Inflammatory macrophage treated with lipopolysaccharide for 1 hour (primary cell): ENCODE measurements at places on chromosomes 11 and 22.

DNA sequence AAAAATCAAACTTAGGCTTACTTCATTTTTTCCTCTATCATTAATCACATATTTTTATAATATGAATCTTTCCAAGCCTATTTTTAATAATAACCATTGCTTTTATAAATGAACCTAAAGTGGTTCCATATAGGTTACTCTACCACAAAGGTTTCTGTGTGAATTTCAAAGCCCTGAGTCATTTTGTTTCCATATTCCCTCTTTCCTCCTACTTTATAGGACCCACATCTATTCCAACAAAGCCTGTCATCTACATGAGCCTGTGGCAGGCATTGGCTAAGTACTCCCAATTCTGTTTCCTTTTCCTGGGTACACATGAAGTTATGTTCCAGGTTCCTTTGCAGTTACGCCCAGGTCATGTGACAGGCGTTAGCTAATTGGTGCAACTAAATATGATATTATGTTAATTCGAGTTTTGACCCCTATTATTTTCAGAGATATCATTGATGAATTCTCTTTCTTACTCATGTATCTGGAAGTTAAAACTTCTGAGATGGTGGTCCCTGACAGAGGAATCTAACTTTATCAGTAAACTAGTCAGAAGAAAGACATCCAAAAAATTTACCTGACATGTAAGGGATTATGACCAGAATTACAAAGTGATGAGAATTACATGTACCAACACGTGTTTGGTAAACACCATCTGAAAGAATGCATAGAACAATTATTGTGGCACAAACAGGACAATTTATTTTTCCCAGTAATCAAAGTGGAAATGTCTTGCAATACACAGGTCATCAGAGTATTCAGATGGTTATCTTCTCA is 1264.0 kb upstream of the CNTN5 start:
- no peak for DNase-seq

DNA sequence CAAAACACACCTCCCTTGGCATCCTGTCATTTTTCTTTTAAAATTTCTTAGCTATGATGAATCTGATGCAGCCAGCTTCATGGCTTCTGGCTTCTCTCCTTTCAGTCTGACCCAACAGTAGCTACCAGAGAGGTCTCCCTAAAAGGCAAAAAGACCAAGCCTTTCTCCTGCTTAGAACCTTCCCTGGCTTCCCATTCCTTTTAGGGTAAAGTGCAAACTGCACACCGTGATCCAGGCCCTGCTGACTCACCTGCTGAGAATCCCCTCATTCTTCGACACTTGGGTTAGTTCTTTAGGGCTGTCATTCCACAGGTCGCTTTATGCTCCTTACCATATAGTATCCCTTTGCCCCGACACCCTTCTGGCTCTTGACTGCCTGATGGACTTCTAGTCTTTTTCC is 362.4 kb downstream of the MIAT start:
- no peak for DNase-seq

DNA sequence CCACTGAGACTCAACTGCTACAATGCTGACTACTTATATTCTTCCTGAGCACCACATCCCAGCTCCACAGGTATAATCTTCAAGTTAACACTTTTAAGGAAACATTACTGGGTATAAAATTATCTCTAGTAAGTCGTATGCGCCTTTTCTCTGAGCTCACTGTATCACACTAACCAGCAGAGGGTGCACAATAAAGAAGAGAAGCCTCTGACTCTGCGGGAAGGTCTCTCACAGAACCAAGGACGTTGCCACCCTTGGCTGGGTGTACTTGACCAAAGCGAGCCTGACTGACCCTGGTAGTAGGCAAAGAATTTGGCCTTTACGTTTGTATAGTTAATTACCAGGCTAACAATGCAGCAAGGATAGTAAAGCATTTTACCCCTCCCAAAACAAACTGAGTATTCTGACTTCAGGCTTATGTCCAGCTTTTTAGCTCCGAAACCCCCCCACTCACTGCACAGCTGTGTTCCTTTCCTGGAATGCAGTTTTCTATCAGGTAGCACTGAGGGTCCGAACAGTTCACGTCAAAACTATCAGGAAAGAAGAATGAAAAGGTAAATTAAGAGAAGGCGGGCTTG is at the start of gene BTBD18:
BTBD18 (minus strand) TSS at position 144 of the 578 bp plus-strand sequence. CDS start 631 bp downstream, outside the sequence.
- DNase-seq, result peak; percentile 34

- DNase-seq, result no peak
Observed at GRCh38 chr11:57679396-57679795, 11.5 kb downstream of the ZDHHC5 start.
